ENCODE measurements at places on chromosomes 1 and 21.
A peak's percentile ranks its signal among the peaks of the same experiment; 100 is the strongest.

- no peak for DNase-seq
Observed at GRCh38 chr1:208449951-208450350, 205.8 kb upstream of the PLXNA2 start.

- DNase-seq = no peak
Observed at GRCh38 chr21:44711327-44712202, at the start of gene TSPEAR. TSS of gene TSPEAR (minus strand) at chr21:44711572. CDS start at chr21:44711514, 58 bp downstream.

DNA sequence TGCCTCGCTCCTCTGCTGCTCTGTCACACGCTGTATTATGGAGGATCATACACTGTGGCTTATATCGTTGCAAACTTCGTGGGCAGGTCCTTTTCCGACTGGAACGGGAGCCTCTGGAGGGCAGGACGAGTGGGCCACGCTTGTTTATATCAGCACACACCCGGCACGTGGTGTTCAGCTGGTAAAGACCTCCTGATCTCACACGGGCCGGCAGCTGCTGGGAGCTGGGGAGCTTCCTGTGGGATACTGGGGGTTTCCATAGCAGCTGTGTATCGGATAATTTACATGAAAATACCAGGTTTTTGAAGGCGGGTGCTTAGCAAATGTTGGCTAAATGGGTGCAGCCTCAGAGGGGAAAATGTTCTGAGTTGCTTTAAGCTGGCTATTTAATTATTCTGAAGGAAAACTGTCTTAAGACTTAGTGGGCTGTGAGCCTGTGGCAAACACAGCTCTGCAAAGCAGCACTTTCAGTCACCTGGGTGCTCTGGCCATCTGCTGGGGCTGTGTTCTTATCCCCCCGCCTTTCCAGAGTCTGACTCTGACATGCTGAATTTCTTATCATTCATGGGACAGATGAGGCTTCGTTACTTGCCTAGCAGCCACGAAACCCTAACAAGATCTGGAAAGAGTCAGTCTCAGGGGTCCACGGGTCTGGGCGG lies 103.6 kb upstream of the GCLM start:
- DNase-seq = no peak

DNA sequence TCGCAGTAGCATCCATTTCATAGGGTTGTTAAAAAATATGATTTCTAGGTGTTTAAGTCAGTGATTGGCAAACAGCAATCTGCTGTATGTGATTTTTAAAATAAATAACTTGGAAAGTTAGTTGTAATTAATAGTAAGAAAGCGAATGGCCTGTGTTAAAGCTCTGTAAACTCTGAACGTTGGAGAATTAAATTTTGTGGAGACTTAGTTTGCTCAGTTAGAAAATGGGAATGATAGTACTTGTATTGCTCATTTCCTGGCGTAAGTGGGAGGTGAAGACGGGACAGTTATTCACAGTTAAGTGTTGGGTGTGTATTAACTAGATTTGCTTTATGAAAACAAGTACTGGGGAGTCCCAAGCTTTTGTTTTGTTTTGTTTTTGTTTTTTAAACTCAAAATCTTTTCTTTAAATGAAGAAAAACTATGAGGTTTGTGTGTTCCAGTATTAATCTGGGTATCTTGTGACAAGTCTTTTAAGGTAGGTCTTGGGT lies 995 bp downstream of the CACYBP start:
- no peak for DNase-seq

DNA sequence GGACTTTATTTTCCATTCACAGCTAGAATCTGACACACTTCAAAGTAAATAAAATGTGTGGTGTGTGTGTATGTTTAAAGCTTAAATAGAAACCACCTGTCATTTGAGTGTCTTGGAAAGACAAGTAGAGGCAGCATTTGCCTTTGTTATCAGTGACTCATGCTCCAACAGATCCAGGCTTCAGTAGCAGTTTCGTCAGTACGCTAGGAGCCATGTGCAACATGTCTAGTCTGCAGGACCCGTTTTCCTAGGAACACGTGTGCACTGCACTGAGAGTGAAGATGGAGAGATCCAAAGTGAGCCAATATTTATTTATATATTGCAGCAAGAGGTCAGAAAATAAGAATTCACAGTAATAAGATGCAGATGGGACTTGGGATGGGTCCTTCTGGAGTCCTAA lies 41.8 kb downstream of the SGIP1 start:
- no peak for DNase-seq

DNA sequence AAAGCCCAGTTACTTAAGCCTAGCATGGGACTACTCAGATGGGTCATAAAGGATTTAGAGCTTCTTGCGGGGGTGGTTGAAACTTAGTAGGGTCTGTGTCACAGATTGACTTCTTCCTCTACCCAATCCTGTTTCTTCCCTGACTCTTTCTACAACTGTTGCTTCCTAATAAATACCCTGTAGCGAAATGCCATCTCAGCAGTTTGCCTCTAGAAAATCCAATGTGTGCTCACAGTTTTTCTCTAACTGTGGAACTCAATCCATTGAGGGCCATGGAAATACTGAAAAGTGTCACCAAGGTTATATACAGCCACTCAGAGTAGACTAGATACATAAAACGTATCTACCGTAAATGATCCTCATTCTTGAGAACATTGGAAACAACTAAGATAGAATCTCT lies 217.7 kb downstream of the COL24A1 start:
- no peak for DNase-seq

GRCh38 chr1:50860256-50860655 lies 99.8 kb downstream of the FAF1 start:
- DNase-seq = no peak

GRCh38 chr1:58905126-58905490 lies 121.3 kb upstream of the JUN start:
- no peak for DNase-seq

DNA sequence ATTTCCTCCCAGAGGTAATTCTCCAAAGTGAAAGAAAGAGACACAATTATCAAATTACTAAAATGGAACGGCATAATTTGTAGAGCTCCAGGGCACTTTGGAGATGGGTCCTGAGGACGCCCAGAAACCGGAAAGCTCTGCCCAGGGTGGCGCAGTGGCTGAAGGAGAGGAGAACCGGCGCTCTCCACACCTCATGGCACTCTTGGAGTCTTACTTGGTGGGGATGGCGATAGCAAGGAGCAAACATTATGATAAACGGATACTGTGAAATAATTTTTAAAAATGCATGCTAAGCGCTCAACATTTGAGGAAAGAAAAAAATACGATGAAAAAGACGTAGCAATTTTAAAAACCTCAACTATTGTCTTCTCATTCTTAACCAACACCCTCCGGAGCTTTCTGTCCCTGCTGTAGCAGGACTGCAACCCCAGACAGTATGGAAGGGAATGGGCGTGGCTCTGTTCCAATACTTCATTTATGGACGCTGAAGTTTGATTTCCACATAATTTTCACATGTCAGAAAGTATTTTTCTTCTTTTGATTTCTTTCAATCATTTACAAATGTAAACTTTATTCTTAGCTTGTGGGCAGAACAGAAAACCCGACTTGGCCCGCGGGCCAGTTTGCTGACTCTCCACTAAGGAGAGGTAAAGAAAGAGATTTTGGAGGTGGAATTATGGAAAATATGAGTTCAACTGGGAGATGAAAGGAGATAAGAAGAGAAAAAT lies 1.1 kb downstream of the S100A11 start:
- DNase-seq = peak; percentile 40

DNA sequence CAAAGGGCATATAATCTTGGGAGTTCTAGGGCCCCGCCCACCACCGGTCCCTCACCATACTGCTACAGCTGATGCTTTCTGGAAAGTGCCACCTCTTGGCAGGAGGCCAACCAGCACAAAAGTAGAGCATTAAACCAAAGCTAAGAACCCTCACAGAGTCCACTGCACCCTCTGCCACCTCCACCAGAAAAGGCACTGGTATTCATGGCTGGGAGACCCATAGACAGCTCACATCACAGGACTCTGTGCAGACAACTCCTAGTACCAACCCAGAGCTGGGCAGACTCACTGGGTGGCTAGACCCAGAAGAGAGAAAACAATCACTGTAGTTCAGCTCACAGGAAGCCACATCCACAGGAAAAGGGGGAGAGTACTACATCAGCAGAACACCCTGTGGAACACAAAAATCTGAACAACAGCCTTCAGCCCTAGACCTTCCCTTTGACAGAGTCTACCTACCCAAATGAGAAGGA lies 10.8 kb downstream of the THEM4 start:
- peak; percentile 57 for DNase-seq

- DNase-seq = no peak
Observed at GRCh38 chr1:42075179-42075578, 78.0 kb upstream of the GUCA2B start.

DNA sequence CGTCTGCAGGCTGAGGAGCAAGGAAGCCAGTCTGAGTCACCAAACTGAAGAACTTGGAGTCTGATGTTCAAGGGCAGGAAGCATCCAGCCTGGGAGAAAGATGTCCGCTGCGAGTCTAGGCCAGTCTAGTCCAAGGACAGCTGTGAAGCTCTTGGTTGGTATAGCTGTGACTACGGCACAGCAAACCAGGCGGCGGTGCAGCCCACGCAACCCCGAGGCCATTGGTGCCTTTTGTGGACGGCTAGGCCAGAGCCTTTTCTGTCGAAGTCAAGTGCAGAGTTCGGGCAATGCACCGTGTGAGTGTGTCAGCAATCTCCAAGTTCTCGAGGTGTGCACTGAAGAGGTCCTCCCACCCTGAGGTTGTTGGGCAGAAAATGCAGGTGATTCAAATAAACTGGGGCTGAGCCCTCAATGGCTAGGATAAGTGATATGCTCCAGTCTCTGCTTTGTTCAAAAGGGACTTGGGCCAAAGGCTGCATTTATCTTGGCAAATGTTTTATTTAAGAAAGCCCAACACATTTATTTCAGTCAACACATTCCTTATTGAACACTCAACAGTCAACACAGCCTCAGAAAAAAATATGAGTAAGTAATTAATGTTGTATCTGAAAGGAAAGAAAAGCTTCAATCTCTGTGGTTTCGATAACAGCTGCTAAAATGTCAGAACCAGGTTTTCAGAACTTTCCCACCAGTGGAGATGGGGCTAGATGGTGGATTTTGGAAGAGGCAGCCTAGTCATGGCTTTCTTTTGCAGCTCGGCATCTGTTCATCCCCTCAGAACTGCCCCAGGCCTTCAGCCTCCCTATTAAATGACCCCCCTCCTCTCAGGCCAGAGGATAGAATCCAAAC lies 78.1 kb upstream of the COX20 start:
- DNase-seq = no peak
